ENCODE measurements at places on chromosomes 3 and 15.

- no peaks in the 10 kb centered on the region for H3K36me3 ChIP-seq
- no peak overlapping the region for H3K4me3 ChIP-seq
- peaks cover 10% of the 10 kb centered on the region for H3K4me1 ChIP-seq
- no peak overlapping the region for H3K27ac ChIP-seq
- DNase-seq, result no peak
Measured at GRCh38 chr3:182802413-182803390, 9.4 kb downstream of the ATP11B start.

DNA sequence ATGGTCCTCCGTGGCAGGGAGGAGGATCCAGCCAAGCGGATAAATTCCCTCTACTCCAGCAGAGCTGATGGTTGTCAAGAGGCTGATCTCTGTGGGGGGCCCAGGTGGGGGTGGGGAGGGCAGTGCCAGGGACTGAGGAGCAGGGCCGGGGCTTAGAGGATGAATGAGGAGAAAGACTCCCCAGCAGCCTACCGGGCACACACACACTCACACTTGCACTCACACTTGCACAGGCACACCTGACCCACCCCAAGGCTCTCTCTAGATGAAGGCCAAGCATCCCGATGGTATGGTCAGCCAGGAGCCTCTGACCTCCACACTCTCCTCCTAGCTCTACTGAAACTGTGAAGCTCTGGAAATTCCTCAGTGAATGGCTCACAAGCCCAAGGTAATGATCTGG, 131.3 kb upstream of the PRR20G start:
- H3K4me1 ChIP-seq, result no peaks in the 10 kb centered on the region
- no peak for DNase-seq
- H3K27ac ChIP-seq, result no peak overlapping the region
- peaks cover 97% of the 10 kb centered on the region for H3K27me3 ChIP-seq
- H3K4me3 ChIP-seq, result no peak overlapping the region

- no peaks in the 10 kb centered on the region for H3K36me3 ChIP-seq
- no peak for DNase-seq
- H3K27ac ChIP-seq, result no peak overlapping the region
- H3K4me3 ChIP-seq, result no peak overlapping the region
- peaks cover 7% of the 10 kb centered on the region for H3K4me1 ChIP-seq
Measured at GRCh38 chr15:29266052-29266582, 3.5 kb downstream of the NSMCE3 start.

GRCh38 chr15:68031404-68031803, 22.7 kb upstream of the PIAS1 start:
- no peak overlapping the region for H3K27ac ChIP-seq
- H3K27me3 ChIP-seq, result no peaks in the 10 kb centered on the region
- no peak for DNase-seq
- H3K4me1 ChIP-seq, result no peaks in the 10 kb centered on the region

DNA sequence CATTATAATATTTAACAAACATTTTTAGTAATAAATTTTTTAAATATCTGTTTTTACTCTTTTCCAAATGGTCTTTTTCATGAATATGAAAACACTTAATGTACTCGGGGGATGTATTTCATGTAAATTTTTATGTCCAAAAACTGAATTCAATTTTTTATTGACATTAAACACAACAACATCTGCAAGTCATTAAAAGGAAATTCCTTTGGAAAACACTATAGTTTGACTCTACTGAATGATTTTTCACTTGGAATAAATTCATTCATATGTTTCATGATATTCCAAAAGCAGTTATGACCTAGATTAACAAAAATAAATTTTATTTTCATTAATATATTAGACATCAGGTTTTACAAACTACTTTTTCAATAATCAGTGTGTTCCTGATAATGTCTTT, 239.8 kb upstream of the AGTR1 start:
- H3K27ac ChIP-seq, result no peak overlapping the region
- DNase-seq, result no peak
- H3K36me3 ChIP-seq, result no peaks in the 10 kb centered on the region
- H3K4me3 ChIP-seq, result no peak overlapping the region
- H3K4me1 ChIP-seq, result no peaks in the 10 kb centered on the region
- H3K27me3 ChIP-seq, result no peaks in the 10 kb centered on the region

- no peaks in the 10 kb centered on the region for H3K27me3 ChIP-seq
- no peak overlapping the region for H3K27ac ChIP-seq
- no peak for DNase-seq
- H3K4me3 ChIP-seq, result no peak overlapping the region
- H3K4me1 ChIP-seq, result peaks cover 39% of the 10 kb centered on the region
Measured at GRCh38 chr15:57195326-57195725, 181.0 kb upstream of the CGNL1 start.

- H3K27ac ChIP-seq, result no peak overlapping the region
- H3K36me3 ChIP-seq, result no peaks in the 10 kb centered on the region
Measured at GRCh38 chr3:13501521-13501920, 21.4 kb downstream of the HDAC11 start.

DNA sequence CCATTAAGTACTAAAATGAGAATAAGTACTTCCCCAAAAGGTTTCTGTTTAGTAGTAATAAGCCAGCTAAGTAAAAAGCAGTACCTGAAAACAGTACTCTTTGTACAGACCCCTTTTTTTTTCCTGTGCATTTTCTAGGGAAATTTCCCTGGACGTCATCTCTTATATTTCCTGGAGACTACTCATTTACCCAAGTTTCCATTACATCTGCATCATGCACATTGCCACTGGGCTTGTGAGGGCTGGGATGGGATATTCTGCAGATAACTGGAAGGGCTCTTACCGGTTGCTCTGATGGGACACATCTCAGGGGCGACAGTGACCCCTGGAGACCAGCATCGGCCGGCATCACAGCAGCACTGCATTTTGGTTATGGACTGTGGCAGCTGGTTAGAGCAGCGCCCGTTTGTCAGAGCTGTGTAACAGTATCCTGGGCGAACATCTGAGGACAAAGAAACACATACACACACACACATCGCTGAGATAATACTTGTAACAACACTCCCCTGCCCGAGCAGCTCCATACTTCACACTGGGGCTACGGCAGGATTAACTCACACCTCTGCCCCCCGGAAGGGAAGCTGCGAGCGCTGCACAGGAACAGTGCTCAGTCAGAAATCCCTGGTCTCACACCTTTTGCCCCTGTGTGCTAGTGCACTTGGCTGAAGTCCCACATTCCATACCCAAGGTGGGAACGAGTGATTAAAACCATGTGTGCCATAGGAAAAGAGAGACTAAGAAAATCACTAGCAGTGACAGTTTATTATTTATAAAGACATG, 124.9 kb downstream of the FBN1 start:
- no peaks in the 10 kb centered on the region for H3K4me1 ChIP-seq
- no peaks in the 10 kb centered on the region for H3K36me3 ChIP-seq
- H3K4me3 ChIP-seq, result no peak overlapping the region
- no peaks in the 10 kb centered on the region for H3K27me3 ChIP-seq
- H3K27ac ChIP-seq, result no peak overlapping the region

DNA sequence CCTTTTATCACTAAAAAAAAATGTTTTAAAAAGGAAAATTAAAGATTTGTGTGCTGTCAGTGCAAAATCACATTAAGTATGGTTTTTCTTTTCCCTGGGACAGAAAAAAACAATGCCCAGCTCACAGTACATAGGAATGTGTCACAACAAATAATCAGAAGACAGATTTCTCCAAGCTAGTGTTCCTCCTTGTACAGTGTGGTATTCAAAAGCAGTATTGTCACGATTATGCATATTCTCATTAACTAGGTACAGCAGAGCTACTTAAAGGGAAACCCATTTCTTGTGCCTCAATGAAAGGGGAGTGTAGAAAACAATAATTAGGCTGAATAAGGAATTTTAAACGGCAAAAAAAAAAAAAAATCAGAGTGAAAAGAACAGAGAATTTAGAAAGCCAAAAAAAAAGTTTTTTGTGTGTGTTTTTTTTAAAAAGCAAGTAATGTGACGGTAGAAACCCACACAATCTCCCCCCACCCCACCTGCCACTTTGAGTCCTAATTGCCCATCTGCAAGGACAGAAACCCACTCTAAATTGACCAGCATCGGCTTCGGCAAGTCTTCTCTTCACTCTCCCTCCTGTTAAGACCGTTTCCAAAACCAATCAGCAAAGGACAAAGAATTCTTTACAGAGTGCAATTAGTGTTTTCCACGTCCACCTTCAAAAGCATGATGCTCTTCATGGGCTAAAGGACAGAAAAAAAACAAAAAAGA, 41.0 kb downstream of the EIF4E3 start:
- H3K36me3 ChIP-seq, result no peaks in the 10 kb centered on the region
- peaks cover 3% of the 10 kb centered on the region for H3K4me1 ChIP-seq
- H3K4me3 ChIP-seq, result no peak overlapping the region
- no peaks in the 10 kb centered on the region for H3K27me3 ChIP-seq

DNA sequence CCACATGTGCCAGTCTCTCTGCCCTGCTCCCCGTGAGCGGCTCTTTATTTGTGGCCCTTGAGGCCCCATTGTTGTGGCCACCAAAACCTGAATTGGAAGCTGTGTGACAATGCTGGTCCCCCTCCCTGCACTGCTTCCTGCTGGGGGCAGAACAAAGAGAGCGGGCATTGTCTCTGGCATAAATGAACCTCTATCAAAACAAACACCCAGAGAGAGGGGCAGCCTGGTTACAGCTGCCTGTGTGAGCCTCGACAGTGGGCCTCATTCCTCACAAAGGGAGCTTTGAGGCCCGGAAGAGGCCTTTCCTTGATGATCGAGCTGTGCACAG, 152.9 kb downstream of the IGF1R start:
- no peaks in the 10 kb centered on the region for H3K27me3 ChIP-seq
- peak overlapping the region; percentile 30 for H3K4me3 ChIP-seq
- no peaks in the 10 kb centered on the region for H3K36me3 ChIP-seq
- peaks cover 78% of the 10 kb centered on the region for H3K4me1 ChIP-seq
- peak; percentile 52 for DNase-seq

- no peak for DNase-seq
- H3K4me1 ChIP-seq, result peaks cover 2% of the 10 kb centered on the region
- H3K27ac ChIP-seq, result no peak overlapping the region
- no peak overlapping the region for H3K4me3 ChIP-seq
Measured at GRCh38 chr3:114619771-114620170, 325.9 kb downstream of the TIGIT start.

- no peak for DNase-seq
- no peaks in the 10 kb centered on the region for H3K36me3 ChIP-seq
- no peak overlapping the region for H3K27ac ChIP-seq
- H3K4me3 ChIP-seq, result no peak overlapping the region
- H3K4me1 ChIP-seq, result no peaks in the 10 kb centered on the region
Measured at GRCh38 chr3:38099518-38099917, 37.4 kb downstream of the ACAA1 start.

DNA sequence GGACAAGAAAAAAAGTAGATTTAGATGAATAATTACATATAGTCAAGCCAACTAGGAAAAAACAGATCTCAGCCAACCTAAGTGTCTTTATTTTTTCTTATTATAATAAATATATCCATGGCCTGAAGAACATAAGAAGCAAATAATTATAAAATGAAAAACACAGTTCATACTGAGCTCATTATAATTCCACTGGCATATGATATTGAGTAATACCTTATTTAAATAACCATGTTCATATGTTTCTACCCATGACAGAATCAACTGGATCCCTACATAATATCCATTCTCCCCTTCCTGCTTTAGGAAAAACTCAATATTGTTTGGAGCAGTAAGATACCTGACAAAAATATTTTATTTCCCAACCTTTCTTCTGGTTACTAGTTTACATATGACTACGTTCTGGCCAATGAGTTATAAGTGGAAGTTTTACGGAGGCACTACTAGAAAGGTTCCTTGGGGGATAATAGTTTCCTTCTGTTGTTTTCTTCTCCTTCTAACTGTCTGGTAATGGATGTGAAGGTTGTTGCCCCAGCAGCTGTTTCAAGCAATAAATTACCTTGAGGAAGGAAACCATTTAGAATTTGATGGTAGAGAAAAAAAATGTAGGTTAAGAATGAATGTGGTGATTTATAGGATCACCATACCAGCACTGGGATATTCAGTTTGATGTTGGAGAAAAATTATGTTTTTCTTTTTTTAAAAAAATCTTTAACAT, 184.1 kb upstream of the MBNL1 start:
- H3K4me1 ChIP-seq, result peaks cover 10% of the 10 kb centered on the region
- H3K27me3 ChIP-seq, result no peaks in the 10 kb centered on the region
- no peaks in the 10 kb centered on the region for H3K36me3 ChIP-seq
- no peak overlapping the region for H3K4me3 ChIP-seq
- no peak overlapping the region for H3K27ac ChIP-seq
